T-helper 2 cell treated with Interferon-gamma antibody and Interleukin-4, amounts not matched to agents 5 μg/mL and 100 μg/mL, for 36 hours (primary cell): ENCODE measurements at places on chromosomes 12 and 14.

DNA sequence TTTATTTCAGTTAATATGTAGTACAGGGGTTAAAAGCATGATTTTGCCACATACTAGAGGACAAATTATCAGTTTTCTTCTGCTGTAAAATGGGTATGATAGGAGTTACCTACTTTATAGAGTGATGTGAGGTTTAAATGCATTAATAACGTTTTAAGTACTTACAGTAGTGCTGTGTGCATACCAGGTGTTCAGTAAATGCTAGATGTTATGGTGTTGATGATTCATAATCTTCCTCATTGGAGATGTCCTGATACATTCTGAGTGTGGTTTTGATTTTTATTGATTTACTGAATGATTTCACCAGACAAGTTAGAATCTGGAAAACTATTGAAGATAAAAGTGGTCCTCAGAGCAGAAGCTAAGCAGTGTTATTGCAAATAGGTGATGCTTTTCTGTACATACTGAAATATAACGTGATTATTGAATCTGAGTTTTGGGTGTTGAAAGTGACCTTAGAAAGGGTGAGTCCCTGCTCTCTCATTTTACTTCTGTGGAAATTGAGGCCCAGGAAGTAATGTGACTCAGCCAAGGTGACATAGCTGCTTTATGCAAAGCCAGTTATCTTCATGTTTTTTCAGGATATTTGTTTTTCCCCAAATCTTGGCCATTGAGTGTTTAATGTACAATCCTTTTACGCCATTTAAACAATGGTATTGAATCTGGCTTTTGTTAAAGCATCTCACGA, 54.7 kb downstream of the VRK1 start:
- no peak for DNase-seq

- no peak for DNase-seq
Measured at GRCh38 chr14:30829853-30830252, 44.5 kb upstream of the COCH start.

- no peak for DNase-seq
Measured at GRCh38 chr12:41709012-41709411, 435.7 kb downstream of the GXYLT1 start.

- no peak for DNase-seq
Measured at GRCh38 chr14:32049361-32050088, 27.6 kb upstream of the ARHGAP5 start.

GRCh38 chr12:32754111-32754510, 1.6 kb downstream of the YARS2 start:
- DNase-seq, result no peak

DNA sequence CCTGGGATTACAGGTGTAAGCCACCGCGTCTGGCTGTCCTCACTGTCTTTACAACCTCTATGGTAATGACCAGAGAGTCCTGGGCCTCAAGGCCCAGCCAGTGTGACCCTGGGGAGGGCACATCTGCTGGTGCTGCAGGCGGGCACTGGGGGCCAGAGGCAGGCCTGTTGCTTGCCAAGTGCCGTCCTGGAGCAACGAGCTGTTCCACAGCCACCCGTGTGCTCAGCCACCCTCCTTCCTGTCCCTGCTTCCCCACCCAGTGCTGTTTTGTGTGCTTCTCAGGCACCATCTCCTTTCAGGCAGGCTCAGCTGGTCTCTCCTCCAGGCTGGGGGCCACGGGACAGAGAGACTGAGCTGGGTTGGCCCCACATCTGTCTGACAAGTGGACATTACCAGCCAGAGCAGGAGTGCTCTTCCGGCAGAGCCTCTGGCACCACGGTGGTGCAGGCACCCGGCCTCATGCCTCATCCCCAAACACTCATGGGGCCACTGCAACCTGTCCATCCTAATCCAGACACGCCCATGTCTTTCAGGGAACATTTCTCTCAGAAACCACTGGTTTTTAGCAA, 9.0 kb downstream of the SLC25A47 start:
- no peak for DNase-seq

- DNase-seq, result peak; percentile 45
Measured at GRCh38 chr14:64760146-64760755, 56.0 kb downstream of the PLEKHG3 start.

DNA sequence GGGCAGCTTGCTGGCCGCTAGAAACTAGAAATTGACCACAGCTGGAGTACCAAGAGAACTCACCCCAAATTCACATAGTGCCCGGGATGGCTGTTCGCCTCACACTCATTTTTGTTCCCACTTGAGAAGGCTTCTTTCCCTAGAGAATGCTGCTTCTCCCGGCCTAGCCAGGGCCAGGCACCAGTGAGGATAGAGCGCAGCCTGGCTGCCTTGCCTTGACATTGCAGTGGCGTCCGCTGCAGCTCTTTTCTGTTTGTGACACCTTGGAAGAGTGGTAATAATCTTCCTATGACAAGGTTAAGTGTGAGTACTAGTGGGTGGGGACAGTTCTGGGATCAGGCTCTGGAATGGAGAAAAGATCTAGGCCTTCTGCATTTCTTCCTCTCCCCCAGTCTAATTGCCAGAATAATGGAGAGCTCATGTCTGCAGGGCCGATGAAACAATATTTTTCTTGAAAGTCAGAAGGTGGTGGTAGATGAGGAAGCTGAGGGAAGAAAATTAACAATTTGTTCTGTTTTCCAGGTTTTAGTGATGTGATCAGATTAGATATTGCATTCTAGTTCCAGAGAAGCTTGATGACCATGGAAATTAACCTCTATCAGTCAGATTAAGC, 3.7 kb downstream of the TMEM253 start:
- DNase-seq, result peak; percentile 57

- DNase-seq, result no peak
Measured at GRCh38 chr12:64779354-64779974, 20.3 kb upstream of the GNS start.

DNA sequence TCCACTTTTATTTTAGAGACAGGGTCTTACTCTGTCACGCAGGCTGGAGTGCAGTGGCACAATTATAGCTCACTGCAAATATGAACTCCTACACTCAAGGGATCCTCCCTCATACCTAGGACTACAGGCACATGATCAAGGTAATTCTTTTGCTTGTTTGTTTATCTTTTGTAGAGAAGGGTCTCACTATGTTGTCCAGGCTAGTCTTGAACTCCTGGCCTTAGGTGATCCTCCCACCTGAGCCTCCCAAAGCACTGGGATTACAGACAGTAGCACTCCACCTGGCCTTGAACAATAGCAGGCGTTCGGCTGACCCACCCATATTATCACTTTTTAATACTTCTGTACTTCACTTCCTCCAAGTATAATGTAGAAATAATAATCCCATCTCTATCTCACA, 1.4 kb upstream of the RACGAP1 start:
- DNase-seq, result no peak

GRCh38 chr12:49706351-49707127, 666 bp downstream of the FMNL3 start:
- peak; percentile 21 for DNase-seq

DNA sequence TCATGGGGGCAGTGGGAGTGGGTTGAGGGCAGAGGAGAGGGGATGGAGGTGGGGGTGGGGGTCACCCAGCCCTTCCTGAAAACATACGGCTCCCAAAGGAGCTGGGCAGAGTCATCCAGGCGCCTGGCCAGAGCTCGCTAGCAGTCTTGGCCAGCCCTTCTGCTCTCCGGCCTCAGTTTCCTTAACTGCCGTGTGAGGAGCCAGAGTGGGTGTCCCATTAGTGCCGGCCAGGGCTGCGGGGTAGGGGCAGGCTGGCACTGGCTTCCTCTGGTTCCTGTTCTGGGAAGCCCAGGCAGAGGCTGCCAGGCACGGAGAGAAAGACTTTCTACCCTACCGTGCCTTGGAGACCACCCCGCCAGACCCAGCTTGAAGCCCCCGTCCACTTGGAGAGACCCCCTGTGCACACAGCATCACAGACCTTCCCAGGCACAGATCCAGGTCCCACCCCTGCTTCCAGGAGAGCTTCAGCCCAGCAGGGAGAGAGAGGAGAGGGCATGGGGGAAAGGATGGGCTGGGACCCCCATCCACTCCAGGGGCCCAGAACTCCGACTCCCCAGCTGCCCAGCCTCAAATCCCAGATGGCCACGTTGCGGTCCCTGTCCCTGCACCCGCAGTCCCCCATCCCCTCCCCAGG, 93.3 kb downstream of the RFLNA start:
- DNase-seq, result no peak

GRCh38 chr12:3293446-3294161, 197.4 kb upstream of the PRMT8 start:
- DNase-seq, result no peak

- DNase-seq, result no peak
Measured at GRCh38 chr12:5036031-5036430, 7.6 kb upstream of the KCNA5 start.

- no peak for DNase-seq
Measured at GRCh38 chr14:99609245-99610170, 5.5 kb upstream of the CCDC85C start.

DNA sequence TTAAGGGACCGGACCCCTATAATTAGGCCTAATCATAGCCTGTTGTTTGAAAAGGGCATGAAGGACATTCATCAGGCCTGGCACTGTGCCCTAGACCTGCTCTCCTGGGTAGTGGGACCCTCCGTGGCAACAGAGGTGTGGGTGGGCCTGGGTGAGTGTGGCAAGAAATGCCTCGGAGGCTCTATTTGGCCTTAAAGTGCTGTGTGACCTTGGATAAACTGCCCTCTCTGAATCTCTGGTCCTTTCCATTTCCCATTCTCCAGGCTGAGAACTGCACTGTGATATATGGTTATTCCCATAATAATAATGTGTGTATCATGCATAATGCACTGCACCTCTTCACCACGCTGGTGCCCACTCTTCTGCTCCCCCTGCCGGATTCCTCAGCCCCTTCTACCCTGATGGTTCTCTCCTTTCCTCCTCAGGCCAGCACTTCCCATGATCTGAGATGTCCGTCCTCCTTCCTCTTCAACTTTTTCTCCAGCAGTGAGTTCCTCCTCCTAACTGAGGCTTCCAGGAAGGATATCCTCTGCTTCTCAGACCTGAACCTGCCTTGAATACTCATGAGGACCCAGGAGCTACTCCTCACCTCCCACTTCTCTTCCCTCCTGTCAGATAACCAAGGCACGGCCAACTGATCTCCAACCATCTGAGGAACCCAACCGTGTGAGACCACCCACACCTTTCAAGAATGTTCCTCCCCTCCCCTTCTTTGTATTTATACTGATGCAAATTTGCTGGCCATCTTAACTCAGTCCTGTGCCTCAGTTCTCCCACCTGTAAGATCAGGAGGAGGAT, 111.0 kb upstream of the PZP start:
- no peak for DNase-seq

GRCh38 chr12:69000540-69001243, 67.7 kb upstream of the CPM start:
- DNase-seq, result no peak
